WTC11 (cell line): ENCODE measurements at places on chromosomes 4 and X.

DNA sequence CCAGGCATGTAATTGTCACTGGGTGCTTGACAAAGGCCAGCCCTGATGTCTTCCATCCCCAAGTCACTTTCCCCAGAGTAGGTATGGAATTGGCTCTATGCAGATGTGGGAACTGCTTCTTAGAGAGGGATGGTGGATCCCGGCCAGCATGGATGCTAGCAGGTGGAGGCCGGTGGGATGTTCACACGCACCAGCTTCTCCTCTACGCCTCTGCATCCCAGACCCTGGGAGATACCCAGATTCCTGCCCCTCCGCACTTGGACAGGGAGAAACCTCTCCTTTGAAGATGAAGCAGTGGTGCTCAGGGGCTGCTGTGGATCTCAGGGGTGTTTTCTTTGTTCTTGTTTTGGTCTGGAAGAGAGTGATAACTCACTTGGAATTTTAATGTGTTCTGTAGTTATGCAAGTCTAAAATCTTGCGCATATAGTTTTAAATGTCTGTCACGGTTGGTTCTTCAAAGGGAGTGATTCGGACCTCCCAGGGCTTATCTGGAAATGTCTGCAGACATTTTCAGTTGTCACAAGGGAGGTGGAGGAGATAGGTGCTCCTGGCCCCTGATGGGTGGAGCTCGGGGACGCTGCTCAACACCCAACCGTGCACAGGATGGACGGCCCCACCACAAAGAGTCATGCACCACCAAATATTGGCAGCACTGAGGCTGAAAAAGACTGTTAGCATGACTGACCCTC lies 308.0 kb downstream of the DHRSX start:
- no peak for DNase-seq

DNA sequence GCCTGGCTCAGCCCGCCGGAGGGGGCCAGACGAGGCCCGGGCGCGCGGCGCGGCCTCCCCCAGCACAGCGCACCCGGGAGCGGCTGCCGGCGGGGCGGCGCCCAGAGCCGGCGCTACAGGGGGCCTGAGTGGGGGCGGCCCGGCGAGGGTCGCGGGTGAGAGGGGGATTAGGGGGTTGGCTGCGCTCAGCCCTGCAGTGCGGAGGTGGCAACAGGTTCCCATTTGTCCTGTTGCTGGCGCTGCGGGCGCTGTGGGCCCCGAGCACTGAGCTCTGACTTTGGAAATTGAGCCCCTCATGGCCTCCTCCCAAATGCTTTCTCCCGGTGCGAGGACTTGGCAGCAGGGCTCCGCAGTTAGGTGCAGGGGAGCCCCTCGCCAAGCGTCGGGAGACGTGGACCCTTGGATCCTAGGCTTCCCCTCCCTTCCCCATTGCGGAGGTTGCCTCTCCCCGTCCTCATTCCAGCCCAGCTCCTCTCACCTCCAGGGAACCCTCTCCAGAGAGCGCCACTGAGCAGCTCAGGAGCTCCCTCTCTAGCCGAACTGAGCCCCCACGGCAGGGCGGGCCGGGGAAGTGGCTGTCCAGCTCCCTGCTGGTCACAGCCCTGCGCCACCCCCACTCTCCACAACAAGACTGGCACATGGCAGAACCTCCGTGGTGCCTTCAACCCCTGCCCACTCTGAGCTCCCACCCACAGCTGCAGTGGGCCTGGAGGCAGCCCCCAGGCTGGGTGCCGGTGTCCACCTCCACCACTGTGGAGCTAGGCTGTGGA lies 2.5 kb upstream of the DUSP9 start:
- peak; percentile 47 for DNase-seq

- no peak for DNase-seq
These were observed 63.4 kb upstream of the S100G start for GRCh38 chrX:16586377-16587112.

- DNase-seq, result no peak
These were observed 185.8 kb downstream of the APBB2 start for GRCh38 chr4:41028392-41029076.

- DNase-seq, result no peak
These were observed 24.2 kb upstream of the VSIG1 start for GRCh38 chrX:108020631-108021030.

- DNase-seq, result no peak
These were observed 31.9 kb downstream of the ADRA2C start for GRCh38 chr4:3797831-3798790.

GRCh38 chr4:143234153-143234552 lies 49.4 kb downstream of the USP38 start:
- DNase-seq, result no peak

DNA sequence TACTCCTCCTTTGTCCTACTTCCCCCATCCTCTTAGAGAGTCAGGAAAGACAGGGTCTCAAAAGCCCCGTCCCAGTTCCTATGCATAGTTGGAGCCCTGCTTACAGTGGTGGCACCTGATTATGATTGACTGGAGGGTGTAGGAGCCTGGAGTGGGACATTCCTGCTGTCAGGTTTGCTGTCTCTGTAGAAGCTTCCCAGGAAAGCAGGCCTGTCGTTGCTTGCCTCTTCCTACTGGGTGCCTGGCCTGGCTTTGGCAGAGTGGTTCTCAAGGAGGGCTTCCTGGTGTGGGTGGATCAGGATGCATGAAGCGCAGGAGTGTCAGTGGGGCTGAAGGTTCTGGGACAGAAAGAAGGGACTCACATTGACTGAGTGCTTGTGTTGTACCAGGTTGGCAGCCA lies 4.8 kb downstream of the MAGED2 start:
- no peak for DNase-seq

DNA sequence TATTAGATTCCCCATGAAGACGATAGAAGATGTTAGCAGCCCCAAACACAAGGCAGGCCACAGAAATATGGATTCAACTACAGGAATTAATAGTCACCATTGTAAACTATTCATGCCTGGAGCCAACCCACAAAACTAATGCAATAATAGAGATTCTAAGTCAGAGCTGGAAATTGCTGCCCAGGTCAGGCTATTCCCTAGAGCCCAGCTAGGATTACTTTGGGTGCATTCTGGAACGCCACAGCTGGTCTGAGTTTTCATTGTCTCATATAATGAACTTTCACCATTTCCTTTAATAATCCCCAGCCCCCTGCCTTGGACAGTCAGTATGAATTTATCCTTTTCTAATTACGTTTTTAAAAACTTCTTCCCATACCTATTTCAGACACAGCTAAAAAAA lies 252.6 kb downstream of the PAPSS1 start:
- DNase-seq, result no peak

- DNase-seq, result no peak
These were observed 47.0 kb upstream of the SCOC start for GRCh38 chr4:140326395-140326993.

DNA sequence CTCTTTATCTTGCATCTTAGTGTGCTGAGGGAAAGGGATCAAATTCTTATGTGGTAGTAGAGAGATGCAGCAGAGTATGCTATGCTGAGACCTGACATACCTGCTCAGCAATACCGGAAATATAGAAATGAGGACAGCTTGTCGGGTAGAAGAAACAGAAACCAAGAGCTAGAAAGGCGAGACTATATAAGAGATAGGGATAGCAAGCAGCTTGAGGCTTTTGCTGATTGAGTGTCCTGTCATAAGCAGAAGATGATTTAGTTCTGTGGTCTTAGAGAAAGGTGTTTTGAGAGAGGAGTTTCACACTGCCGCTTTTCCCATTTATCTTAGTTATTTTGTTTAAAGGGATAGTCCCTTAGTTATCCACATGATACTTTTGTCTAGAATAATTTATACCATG lies 31.7 kb downstream of the USP9X start:
- no peak for DNase-seq

GRCh38 chr4:48153791-48154550 lies 19.9 kb upstream of the TXK start:
- no peak for DNase-seq

- no peak for DNase-seq
These were observed 22.8 kb upstream of the MAML3 start for GRCh38 chr4:140176735-140177134.

DNA sequence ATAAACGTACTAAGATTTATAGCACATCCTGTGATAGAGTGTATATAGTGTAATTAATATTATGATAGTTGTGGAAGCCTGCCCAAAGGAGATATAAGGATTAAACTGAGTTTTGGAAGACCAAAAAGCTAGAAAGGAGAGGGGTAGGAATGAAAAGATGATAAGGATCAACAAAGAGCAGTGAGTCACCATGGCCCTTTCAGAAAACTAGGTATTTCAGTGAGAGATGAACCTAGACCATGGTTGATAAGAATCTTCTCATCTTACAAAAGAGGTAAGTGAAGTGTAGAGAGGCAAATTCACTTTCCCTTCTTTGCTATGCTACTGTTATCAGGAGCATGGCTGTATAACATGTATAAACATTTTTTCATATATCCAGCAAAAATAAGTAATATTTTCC lies 133.8 kb upstream of the PLAC1 start:
- DNase-seq, result no peak

DNA sequence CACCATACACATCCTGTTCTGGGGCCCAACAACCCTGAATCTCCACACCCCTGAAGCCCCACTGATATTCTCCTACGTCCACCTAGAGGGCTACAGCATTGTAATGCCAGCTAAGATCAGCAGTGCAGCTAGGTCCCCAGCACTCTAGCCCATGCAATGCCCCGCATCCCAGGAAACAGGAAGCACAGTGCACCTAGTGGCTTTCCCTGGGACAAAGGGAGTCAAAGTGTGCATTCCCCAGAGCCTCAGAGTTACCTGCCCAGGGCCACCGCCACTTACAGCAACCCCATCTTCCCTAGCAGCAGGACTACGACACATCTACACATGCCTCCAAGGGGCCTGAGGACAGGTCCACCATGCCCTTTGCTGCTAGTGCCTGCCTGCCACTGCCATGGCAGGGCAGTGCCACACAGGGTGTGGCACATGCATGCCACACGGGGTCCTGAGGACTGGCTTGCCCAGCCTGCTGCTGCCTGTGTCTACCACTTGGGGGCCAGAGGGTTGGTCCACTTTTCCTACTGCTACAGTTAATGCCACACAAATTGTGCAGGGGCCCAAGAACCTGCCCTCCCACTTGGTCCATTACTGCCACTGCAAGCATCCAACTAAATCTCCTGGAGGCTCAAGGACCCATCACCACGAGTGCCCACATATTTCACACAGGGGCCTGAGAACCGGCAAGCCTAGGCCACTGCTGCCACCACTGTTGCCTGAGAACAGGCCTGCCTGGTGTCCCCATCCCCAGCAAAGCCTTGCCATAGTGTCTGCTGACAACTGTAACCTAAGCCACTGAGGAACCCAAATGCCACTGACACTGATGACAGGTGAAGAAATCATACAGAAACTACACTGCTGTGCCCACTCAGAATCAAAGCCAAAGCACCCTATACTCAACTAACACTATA lies 23.7 kb downstream of the TLR6 start:
- peak; percentile 17 for DNase-seq

GRCh38 chrX:130770615-130771014 lies 132.4 kb downstream of the ENOX2 start:
- DNase-seq, result no peak

- no peak for DNase-seq
These were observed 913.9 kb downstream of the FSTL5 start for GRCh38 chr4:161249779-161250440.

DNA sequence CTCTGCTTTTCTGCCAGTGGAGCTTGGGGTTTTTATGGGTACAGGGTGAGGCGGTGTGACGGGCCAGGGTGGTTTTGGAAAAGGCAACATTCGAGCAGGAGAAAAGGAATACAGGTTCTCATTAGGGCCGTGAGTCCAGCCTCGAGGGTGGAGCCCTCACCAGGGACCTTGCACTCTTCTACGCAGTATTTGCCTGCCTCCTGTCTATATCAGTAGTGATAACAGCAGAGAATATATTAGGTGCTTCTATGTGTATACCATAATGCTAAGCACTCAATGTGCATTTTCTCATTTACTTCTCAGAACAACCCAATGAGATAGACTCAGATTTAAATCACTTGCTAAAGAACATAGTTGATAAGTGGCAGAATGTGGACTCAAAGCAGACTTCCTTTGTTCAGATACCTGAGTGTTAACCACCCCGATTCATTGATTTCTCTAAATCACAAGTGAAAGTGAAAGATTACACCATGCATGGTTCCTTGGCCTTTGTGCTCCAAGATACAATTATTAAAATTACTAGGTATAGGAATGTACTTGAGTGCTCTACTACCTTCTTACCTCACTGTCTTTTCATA lies 403.9 kb downstream of the PCDH7 start:
- no peak for DNase-seq

DNA sequence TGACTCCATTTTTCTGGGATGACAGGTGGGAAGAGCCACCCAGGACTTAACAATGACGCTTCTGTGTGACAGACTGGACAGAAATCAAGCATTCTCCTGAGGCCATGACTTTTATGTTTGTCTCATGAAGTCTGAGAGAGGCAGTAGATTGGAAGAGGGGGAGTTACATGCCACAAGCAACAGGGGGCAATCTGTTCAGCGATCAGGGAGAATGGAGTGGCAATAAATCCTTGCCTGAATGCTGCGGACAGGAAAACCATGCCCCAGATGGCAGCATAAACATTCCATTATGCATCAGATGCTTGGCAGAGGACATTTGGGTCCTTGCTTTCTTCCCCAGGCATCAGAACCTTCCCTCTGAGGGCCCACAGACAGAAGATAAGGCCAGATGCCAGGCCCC lies 312.4 kb upstream of the DIPK2B start:
- no peak for DNase-seq

DNA sequence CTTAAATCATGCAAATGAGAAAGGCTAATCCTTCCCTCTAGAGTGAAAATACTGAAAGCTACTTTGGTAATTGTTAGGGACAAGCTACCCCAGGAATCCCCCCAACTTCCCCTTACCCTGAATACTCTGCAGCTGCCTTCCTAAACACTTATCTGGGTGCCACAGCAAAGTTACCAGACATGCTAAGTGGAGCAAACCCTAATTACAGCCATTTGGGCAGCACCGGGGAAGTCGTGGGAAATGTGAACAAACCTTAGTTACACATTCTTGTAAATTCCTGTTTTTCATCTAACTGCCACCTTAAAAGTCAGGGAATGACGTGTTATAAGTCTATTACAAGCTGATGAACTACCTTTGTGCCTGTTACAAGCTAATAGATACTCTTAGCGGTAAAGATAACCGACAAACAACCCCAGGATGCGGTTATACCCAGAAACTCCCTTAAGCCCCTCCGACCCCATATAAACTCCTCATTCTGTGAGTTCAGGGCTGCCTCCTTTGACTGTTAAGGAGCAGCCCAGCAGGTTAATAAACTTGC lies 66.0 kb upstream of the PLAC8 start:
- no peak for DNase-seq

DNA sequence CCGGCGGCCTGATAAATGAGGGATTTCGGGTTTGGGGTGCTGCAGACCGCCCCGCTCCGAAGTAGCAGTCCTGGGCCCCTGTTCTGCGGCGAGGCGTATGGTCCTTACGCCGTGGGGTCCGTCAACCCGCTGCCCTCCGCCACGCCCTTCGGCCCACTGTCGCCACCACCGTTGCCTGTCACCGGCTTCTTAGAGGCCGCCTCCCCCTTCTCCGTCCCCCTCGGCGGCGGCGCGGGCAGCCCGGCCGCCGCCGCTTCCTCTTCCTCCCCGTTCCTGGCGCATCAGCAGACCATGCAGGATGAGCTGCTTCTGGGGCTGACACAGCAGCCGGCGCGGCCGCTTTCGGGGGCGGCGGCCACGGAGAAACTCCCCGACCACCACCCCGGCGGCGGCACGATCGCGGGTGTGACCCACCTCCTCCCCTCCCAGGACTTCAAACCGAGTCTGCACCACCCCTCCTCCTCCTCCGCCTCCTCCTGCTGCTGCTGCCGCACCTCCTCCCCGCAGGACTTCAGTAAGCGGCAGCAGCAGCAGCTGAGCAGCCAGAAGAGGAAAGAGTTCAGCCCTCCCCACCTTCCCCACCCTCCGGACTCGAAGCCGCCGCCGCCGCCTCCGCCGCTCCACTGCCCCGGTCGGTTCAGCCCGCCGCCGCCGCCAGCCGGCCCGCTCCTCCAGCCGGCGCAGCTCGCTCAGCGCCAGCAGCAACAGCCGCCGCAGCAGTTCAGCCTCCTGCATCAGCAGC lies 549 bp downstream of the CPEB2 start:
- DNase-seq, result peak; percentile 71
